ENCODE measurements at places on chromosomes 11 and 22.

DNA sequence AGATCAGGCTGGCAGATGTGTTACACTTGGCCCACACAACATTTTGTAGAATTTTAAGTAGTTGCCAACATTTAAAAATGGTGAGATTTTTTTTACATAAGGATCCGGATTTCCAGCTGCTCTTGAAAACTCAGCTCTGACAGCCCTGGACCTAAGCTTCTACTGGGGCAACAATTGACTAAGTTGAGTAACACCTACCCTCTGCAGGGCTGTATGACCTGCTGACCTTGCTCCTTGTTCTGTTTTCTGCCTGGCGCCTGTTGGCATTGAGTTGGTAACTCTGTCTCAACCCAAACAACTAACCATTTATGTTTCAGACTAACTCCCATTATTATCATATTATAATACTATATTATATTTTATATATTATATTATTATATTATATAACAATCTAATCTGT lies 21.1 kb upstream of the LRRC55 start:
- no peak for DNase-seq

DNA sequence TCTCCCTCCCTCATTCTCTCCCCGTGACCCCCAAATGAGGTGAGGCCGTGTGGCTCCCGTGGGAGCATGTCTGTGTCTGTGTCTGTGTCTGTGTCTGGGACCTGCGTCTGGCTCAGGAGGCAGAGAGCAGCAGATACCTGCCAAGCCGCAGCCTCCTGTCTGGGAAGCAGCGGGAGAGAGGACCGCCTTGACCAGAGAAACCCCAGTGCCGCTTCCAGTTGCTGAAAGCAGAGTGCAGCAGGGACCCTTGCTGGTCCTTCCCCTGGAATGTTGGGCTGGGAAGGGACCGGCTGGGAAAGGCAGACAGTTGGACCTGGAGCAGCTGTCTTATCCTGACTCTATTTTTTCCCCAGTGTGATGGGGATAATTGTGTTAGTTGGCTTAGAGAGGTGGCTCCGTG lies 525 bp downstream of the CSDC2 start:
- DNase-seq: no peak

GRCh38 chr22:29635734-29636357 lies 32.4 kb downstream of the NF2 start:
- DNase-seq: peak; percentile 40

GRCh38 chr11:24238771-24239645 lies 257.8 kb upstream of the LUZP2 start:
- no peak for DNase-seq

DNA sequence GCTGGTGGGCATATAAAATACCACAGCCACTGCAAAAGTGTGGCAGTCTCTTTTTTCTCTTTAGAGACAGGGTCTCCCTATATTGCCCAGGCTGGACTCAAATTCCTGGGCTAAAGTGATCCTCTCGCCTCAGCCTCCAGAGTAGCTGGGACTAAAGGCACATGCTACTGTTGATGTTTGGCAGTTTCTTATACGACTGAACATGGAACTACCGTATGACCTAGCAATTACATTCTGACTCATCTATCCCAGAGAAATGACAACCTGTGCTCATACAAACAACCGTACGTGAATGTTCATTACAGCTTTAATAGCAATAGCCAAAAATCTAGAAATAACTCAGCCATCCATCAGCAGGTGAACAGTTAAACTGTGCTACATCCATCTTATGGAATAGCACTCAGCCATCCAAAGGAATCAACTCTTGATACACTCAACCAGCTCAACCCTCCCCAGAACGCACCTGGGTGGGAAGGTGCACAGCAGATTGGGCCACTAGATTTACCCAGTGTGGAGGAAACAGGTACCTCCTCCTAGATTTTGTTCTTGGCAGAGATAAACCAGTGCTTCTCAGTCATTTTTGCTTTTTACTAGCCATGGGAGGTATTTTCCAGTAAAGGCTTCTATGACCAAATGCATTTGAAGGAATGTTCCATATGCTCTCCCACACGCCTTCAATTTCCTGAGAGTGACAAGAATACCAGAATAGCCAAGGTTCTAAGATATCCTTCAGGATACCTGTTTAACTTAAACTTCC lies 130.5 kb downstream of the MED15 start:
- DNase-seq: peak; percentile 62

DNA sequence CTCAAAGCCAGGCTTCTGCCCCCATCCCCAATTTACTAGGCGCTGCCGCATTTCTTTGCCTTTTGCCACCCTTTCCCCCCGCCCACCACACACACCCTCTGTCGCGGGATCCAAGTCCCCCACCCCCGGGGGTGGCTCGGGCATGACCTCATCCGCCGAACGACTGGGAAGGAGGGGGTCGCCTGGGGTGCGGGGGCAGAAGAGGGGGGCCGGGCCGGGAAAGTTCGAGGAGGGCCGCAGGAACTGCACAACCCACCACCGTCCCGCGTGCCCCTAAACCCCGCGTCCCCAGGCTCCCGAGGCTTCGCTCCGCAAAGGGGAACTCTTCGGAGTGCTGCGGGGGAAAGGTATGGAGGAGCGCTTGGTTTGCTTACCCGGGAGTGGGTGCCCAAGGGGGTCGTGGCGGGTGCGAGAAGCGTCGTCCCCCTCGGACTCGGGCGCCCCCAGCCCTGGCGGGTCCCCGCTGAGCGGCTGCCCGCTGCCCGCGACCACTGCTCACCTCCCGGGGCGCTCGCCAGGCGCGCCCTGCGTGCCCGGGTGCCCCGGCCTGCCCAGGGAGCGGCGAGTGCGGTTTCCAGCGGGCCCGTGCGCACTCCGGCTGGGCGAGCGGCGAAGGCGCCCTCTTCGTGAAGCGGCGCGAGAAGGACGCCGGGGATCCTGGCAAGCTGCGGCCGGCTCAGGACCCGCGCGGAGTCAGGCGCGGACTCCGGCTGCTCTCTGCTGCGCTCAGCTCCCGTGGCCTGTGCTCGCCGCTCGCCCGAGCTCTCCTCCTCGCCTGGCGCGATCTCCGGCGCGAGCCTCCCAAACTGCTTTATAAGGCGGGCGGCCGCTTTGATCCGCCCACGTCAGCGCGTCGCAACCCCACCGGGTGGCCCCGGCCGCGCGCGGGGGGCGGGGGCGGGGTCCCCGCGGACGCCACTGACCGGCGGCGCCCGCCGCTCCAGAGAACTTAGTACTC lies 4.0 kb upstream of the WNT11 start:
- DNase-seq: peak; percentile 18

DNA sequence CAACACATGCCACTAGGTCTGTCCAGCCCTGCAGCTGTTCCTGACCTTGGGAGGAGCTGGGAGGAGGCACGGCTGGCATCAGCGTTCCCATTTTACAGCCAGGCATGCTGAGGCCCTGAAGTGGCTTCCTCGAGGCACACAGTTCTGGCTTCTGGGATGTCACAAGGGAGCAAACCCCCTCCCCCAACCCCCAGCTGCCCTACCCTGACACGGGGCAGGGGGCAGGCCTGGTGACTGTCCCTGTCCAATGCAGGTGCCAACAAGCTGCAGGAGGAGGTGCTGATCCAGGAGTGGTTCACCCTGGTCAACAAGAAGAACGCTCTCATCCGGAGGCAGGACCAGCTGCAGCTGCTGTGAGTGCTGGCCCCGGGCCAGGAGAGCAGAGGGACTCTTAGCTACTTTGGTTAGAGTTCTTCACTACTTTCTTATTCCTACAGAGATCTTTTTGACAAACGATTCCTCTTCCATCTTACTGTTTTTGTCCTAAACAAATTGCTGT lies 5.3 kb downstream of the KCNK7 start:
- no peak for DNase-seq

DNA sequence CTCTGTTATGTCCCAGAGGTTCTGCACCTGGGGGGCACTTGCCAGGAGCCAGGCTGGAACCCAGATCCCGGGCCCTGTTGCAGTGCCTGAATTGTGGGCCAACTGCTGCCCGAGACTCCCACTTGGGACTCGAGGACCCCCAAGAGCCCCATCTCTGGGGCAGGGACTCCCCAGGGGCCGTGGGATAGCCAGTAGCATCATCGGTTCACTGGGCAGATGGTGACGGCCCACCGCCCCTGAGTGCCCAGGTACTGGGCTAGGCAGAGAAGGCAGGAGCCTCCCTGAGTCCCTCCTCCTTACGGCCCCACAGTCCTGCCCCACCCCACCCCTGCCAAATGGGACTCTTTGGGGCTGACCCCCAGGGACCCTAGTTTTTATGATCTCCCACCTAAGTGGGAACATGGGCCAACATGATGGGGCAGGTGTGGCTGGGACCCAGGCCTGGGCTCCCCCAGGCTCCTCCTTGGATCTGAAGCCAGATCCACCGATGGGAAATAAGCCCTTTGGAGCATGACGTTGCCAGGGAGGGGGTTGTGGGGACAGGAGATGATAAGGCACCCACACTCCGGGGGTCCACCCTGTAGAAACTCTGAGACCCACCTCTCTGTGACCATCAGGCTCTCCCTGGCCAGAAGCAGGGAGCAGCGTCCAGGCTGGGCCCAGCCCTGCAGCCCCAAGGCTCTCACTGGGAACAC lies 94.5 kb upstream of the FGF3 start:
- DNase-seq: no peak

DNA sequence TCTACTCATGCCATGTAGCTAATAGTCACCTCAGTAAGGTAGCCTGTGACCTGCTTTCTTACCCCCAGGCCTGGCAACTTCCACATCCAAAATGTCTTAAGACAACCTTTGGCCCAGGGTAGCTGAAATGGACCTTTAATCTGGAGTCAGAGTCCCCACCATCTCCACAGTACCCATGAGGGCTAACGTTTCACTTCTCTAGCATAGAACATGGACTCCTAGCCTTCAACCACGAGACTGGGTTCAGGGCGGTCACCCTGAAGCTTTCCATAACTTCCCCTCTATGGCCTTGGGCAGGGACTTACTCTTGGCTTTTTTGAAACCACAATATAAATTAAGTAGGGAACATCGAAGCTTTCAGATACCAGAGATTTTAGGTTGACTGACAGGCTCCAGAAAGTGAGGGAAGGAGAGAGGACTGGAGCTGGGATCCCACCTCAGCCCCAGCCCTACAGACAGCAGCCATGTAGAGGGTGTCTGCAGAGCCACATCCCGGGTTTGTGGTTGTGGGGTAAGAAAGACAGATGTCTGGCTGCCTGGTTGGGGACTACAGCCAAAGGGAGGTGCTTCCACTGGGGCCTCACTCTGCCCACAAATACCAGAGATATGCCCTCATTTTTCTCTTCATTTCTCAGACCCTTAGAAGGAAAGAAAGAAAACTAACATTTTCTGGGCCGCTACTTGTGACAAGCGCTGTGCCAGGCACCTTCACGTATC lies 2.6 kb downstream of the TBC1D10A start:
- peak; percentile 59 for DNase-seq

GRCh38 chr11:5689551-5689983 lies at the start of gene TRIM22:
TRIM22 (plus strand) TSS chr11:5689790; CDS start chr11:5696233, 6,443 bp downstream.
- DNase-seq: peak; percentile 86

DNA sequence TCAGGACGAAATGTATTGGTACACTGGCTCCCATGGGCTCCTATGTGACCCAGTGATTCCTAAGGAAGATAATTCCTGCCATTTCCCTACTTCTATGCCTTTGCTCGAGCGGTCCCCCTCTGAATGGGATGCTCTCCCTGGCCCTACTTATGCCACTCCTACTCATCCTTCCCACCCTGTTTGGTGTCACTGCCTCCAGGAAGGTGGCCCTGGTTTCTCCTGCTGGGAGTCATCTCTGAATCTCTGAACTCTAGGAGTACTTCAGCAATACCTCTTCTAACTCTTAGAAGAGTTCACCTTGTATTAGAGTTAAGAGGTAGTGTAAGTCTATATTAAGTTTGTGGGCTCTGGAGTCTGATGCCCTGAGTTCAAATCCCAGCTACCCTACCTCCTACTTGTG lies 35.5 kb upstream of the LRRC55 start:
- no peak for DNase-seq

GRCh38 chr11:45094958-45095690 lies 51.3 kb upstream of the PRDM11 start:
- DNase-seq: no peak

DNA sequence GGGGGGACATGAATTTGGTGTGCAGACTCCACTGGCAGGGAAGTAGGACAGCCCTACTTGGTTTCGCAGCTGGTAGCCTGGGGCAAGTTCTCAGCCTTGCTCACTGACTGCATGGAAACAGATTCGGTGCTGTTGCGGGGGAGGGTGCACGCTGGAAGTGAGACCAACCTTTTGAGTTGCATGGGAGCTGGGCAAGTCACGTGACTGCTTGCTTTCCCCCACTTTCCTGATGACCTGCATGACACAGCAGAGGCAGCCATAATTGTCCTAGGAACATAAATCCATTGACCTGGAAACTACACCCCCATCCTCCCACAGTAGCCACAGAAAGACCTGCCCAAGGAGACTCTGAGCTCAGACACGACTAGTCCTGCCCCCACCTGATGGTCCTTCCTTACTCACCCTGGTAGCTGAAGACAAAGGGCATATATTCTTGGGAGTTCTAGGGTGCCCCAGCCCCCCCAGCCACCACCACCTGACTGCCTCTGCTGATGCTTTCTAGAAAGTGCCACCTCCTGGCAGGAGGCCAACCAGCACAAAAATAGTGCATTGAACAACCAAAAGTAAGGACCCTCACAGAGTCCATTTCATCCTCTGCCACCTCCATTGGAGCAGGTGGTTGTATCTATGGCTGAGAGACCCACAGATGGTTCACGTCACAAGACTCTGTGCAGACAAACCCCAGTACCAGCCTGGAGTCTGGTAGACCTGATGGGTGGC lies 4.1 kb upstream of the HBG2 start:
- DNase-seq: no peak

DNA sequence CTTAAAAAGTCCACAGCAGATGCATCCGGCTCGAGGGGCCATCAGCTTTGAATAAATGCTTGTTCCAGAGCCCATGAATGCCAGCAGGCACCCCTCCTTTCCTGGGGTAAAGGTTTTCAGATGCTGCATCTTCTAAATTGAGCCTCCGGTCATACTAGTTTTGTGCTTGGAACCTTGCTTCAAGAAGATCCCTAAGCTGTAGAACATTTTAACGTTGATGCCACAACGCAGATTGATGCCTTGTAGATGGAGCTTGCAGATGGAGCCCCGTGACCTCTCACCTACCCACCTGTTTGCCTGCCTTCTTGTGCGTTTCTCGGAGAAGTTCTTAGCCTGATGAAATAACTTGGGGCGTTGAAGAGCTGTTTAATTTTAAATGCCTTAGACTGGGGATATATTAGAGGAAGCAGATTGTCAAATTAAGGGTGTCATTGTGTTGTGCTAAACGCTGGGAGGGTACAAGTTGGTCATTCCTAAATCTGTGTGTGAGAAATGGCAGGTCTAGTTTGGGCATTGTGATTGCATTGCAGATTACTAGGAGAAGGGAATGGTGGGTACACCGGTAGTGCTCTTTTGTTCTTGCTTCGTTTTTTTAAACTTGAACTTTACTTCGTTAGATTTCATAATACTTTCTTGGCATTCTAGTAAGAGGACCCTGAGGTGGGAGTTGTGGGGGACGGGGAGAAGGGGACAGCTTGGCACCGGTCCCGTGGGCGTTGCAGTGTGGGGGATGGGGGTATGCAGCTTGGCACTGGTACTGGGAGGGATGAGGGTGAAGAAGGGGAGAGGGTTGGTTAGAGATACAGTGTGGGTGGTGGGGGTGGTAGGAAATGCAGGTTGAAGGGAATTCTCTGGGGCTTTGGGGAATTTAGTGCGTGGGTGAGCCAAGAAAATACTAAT lies 1.9 kb downstream of the NEAT1 start:
- DNase-seq: peak; percentile 74
